ENCODE measurements at places on chromosomes 6 and 20.

DNA sequence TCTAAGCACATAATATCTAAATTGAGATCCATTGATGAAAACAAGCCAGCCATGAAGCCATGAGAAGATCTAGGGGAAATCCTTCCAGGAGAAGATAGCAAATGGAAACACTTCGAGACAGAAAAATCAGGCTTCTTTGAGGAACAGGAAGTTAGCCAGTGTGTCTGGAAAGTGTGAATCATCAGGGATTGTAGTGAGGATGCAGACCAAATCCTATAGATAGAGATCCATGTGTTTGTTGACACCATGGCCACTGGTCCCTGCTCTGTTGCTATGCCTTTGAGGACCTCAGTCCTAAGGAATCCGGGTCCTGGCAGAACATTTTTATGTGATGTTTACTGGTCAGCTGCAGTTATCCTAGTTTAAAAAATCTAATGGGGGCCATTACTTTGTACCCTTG is 6.6 kb upstream of the ELOVL2 start:
- ATAC-seq: no peak

DNA sequence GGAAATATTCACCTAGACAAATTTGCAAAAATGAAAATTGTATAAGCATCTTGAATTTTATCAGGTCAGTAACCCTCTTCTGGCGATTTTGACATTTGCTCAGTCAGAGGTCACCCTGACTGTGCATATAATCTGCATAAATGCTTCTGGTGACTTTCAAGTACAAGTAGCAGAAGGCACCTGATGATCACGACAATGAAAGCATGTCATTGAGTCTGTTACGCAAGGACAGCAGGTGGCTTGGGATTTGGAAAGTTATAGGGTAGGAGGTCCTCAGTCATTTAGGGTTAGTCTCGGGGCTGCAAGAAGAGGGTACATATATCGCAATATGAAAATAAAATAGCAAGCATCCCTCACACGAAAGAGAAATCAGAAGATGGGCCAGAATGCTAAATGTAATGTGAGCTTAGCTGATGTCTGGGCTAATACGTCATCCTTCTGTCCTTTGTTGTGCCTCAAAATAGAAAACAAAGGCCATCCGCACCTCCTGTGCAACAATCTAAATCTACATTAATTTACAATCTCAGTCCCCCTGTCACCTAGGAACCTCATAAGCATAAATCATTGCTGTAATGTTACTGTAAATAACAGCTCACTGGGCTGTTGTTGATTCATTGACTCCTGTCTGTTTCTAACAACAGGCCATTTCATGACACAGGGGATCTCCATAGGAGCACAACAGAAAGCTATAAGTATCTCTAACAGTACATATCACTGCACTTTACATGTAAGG is 155.2 kb upstream of the RSPO3 start:
- no peak for ATAC-seq

DNA sequence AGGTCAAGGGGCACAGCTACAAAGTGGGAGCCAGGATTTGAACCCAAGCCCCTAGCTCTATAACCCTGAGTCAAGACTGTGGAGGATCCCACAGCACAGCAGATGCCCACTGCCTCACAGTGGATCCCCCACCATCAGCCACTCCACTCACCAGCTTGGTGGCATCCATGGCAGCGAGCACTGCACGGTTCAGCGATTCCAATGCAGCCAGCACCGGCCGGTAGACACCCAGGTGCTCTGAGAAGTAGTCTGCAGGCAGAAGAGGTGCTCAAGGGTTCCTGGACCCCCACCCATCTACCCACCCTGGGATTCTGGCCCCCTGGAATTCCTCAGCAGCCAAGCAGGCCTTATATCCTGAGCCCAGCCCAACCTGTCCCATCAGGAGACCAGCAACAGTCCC is 2.5 kb downstream of the ACTL10 start:
- no peak for ATAC-seq

DNA sequence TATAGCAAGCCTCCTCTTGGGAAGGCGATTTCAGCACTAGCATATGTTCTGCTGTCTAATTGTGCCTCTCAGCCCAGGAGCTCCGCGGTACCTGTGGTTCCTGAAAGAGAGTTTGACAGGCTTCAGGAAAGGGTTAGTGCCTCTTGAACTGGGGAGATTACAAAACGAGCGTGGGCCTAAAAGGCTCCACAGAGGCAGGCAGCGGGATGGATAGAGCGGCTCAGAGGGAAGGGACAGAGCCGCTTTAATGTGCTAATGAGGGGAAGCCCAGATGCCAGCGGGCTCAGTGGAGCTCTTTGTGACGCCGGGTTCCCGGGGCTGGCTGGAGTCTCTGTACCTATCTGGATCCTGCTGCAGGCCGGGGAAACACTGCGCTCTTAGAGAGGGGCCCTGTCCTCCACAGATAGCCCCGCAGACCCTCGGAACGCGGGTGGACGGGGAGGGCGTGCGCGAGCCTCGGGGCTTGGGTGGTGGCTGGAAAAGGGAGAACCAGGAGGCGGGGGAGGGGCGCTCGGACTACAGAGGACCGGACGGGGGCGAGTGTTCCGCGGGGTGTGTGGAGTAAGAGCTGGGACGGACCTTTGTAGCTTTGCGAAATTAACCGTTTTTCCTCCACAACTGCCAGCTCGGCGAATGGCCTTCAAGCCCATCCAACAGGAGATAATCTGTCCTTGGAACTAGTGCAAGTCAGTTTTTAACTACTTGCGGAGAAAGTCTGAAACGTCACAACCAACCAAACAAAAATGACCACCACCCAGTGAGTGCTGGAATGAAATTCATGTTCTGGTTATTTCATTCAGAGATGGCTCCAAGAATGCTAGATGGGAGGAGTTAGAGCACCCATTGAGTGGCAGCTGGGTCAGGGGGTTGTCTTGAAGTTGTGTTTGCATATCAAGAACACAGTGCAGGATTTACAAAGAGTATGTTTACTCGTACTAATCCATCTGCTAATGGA is 13.0 kb downstream of the SLC35F1 start:
- no peak for ATAC-seq

DNA sequence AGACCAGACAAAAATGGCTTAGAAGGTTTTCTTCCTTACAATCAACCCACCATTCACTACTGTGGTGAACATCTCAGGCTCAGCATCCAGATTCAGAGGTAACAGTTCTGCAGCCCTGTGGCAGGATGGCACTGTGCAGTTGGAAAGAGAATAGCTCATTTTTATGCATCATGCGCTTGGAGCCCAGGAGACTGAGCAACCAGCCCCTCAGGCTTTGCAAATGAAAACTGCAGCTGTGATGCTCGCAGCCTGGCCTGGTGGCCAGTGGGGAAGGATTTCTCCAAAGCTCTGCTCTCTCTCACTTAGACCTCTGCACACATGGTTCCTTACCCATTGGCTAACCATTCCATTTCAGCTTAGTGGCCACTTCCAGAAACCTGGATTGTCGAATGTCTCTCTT is 45.8 kb downstream of the GABRR2 start:
- ATAC-seq: no peak

DNA sequence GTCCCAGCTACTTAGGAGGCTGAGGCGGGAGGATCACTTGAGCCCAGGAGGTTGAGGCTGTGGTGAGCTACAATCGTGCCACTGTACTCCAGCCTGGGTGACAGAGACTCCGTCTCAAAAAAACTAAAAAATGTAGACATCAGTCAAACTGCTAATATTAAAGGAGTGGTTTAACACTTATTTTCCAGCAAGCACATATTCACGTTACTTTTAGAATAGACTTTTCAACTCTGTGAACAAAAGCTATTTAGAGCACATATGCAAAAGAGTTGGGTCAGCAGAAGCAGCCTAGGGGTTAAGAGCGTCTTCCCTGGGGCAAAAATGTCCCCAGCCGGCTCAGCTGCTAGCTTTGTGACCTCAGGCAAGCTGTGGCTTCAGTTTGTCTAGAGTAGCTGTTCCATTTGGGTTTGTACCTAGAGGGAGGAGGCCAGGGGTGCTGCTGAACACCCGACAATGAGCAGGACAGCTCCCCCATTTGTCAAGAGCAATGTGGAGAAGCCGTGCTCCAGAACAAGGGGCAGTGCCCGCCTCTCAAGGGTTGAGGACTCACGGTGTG is 62.5 kb upstream of the PTGIS start:
- peak; percentile 80 for ATAC-seq

DNA sequence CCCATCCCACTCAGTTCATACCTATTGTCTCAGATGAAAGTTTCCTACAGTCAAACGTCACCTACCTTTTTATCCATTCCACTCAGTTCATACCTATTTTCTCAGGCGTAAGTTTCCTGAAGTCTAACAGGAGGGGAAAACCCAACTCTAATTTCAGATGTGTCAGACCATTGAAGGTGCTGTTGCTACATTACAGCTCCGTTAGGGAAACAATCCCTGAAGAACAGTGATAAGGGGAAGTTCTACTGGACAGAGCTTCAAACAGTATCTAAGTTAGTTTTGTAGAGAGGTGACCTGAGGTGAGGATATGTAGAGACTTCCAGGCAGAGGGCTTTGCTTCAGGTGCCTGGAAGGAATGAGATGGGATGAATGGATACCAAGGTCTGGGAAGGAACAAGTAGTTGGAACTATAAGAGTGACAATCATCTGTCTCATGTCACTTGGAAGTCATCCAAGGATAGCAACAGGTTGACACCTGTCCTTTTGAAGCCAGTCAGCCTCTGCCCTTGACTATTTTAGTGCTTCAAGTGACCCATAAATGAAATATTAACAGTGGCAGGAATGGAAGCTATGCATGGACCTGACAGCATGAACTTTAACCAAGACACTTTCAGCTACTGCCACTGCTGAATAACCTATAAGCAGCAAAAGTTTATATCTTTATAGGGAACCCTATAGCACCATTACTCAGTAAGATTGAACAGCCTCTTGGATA is 191.6 kb upstream of the MOCS1 start:
- no peak for ATAC-seq

GRCh38 chr20:34177052-34177451 is 64.2 kb upstream of the ASIP start:
- ATAC-seq: no peak

DNA sequence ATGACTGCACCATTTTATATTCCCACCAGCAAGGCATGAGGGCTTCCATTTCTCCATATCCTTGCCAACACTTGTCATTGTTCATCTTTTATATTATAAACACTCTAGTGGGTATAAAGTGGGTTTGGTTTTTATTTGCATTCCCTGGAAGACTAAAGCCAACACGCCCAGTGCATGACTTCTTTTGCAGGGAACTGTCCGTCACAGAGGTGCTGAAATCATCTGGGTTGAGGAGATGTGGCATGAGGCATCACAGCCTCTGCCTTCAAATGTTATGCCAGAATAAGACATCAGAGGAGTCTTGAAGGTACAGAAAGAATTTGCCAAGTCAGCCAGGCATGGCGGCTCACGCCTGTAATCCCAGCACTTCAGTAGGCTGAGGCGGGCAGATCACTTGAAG is 29.9 kb upstream of the FAM210B start:
- ATAC-seq: no peak

DNA sequence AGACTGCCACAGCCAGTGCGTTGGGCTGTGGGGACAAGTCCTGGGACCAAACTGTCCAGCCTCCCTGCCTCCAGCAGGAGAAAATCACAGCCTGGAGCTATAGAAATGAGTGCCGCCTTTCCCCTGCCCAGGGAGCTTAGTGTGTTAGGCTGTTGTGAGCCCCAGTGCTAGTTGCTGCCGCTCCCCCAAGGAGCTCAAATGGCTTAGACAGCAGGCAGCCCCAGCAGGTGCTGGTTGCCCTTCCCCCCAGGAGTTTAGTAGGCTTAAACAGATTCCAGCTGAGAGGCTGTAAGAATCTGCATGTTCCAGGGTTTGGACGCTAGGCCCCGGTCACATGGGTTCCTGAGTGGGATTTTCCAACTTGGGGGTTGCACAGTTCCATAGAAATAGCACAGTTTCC is 27.2 kb upstream of the HMGN3 start:
- no peak for ATAC-seq

- no peak for ATAC-seq
Measured at GRCh38 chr6:116399287-116399686, 28.5 kb downstream of the DSE start.

- ATAC-seq: no peak
Measured at GRCh38 chr6:44201638-44202303, 15.0 kb upstream of the MYMX start.

GRCh38 chr6:44676246-44676790 is 288.8 kb downstream of the CDC5L start:
- no peak for ATAC-seq

- ATAC-seq: peak; percentile 83
Measured at GRCh38 chr6:169868458-169868857, 117.0 kb downstream of the ERMARD start.

GRCh38 chr20:39893003-39893685 is 795.9 kb downstream of the MAFB start:
- no peak for ATAC-seq

GRCh38 chr6:79608334-79609224 is 22.6 kb upstream of the SH3BGRL2 start:
- peak; percentile 31 for ATAC-seq

- no peak for ATAC-seq
Measured at GRCh38 chr6:99611148-99611547, 4.5 kb downstream of the PRDM13 start.

- no peak for ATAC-seq
Measured at GRCh38 chr6:163128324-163128723, 286.2 kb upstream of the QKI start.

- no peak for ATAC-seq
Measured at GRCh38 chr6:3001773-3002293, 2.1 kb downstream of the NQO2 start.

DNA sequence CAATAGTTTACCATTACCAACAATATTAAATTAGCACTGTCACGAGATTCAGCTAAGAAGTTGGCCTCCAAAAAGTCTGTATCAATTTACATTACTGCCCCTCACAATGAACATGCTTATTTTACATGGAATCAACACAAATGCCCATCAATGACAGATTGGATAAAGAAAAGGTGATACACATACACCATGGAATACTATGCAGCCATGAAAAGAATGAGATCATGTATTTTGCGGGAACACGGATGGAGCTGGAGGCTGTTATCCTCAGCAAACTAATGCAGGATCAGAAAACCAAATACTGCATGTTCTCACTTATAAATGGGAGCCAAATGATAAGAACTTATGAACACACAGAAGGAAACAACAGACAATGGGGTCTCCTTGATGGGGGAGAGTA is 211.8 kb upstream of the RREB1 start:
- no peak for ATAC-seq

- ATAC-seq: no peak
Measured at GRCh38 chr6:130147111-130147510, 75.6 kb downstream of the SAMD3 start.

- no peak for ATAC-seq
Measured at GRCh38 chr20:44714701-44715498, at the start of gene CCN5. TSS of gene CCN5 (plus strand) at chr20:44715369. CDS start at chr20:44715391, 22 bp downstream.

DNA sequence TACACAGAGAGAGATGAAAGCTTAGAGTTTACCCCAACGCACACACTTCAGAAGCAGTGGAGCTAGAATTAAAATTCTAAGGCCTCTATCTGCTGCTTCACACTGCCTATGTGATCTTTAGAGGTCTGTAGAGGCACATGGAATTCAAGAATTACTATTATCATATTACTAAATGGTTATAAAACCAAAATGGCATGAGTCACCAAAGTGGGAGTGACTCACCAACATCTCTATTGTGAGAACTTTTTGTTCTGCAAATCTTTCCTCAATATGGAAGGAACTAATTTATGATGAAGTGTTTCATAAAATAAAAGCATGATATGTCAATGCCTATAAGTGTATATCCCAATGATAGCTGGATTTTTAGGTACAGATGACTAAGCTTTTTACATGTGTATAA is 28.5 kb upstream of the TMEM244 start:
- ATAC-seq: no peak

Data from stimulated activated memory B cell treated with anti-CD40 and anti-IgM and Interleukin-4, amounts not matched to agents 10 μg/mL and 1 μg/mL and 100 μg/mL, for 72 hours (primary cell).